ENCODE measurements at places on chromosomes 2 and 18.

- DNase-seq, result peak; percentile 86
Observed at GRCh38 chr2:231191896-231192872, 6.2 kb upstream of the ARMC9 start.

DNA sequence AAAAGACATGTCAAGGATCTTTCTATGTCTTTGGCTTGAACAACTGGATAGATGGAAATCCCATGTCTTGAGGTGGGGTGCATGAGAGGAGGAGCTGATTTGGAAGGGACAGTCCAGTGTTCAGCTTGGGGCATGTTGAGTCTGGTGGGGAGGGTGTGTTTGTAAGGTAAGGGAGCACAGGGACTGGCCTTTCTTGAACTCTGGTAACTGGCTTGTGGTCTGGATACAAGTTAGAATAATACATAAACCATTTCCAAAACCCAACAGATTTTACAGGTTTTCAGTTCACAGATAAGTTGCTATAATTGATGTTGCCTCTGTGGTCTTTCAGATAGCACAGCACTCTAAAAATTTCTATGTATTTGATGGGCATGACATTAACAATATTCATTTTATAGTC, 24.2 kb downstream of the RHBDD1 start:
- no peak for DNase-seq

- DNase-seq, result peak; percentile 45
Observed at GRCh38 chr18:9876867-9877654, 8.7 kb upstream of the TXNDC2 start.

GRCh38 chr2:20015482-20016083, 3.1 kb upstream of the MATN3 start:
- DNase-seq, result peak; percentile 40

DNA sequence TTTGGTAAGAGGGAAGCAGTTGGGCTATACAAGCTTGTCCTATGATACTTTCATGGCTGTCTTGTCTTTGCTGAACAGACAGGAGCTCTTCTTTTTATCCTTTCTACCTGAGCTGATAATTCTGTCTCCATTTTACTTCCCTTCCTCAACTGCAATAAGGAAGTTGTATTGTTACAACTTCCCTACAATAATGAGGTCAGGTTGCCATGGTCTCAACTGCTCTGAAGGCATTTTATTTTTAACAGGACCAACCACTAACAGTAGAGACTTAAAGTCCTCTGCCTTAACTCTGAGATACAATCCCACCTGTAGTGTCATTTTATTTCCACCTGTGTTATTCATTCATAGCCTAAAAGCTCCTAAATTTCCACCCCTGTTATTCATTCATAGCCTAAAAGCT, 118.6 kb upstream of the PGAP1 start:
- DNase-seq, result no peak

DNA sequence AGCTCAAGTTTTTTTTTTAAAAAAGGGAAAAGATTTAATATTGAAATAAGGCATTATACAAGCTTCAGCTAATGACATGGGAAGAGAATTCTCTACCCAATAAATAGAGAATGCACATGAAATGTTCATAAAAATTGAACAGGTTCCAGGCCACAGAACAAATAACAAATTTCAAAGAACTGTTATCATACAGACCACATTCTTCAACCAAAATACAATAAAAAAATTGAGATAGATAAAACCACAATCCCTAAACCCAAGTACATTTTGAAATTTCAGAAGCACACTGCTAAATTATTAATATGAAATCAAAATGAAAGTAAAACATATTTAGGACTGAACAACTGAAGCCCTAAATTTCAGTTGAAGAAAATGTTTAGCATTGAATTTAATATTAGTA, 89.6 kb downstream of the BCL2 start:
- no peak for DNase-seq

DNA sequence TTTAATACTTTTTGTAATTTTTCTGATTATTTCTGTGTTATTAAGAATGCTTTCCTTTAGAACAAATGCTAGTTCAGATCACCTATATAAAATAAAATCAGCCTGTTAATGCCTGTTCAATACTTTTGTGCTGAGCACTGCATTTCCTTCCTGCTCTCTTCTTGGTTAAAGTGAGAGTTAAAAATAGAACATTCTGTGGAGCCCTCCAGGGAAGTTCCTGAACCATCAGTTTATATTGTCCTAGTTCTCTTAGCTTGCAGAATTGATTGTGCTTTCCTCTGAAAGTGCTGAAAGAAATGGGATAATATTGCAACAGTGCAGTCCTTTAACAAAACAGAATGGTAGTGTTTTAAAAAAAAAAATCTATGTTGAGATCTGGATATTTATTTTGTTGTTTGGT, 74.6 kb upstream of the UBXN4 start:
- no peak for DNase-seq

- DNase-seq, result no peak
Observed at GRCh38 chr2:189581354-189582139, 961 bp upstream of the SLC40A1 start.
